ENCODE measurements at places on chromosomes 4 and X. TPM values are rescaled to one million over a fixed set of nuclear protein-coding genes. Genes with fewer than 3 reads are reported as not detected.

VGLL1 gene
- not detected for total RNA-seq

ARX gene
- not detected for total RNA-seq

OTUD6A gene
- not detected for total RNA-seq

FIP1L1 gene
- 89.8 TPM for total RNA-seq

SLC7A11 gene
- total RNA-seq, result 2.1 TPM

ANAPC4 gene
- 35.4 TPM for total RNA-seq

DDIT4L gene
- total RNA-seq, result 7.3 TPM

MID1 gene
- total RNA-seq, result 38.4 TPM

DNA sequence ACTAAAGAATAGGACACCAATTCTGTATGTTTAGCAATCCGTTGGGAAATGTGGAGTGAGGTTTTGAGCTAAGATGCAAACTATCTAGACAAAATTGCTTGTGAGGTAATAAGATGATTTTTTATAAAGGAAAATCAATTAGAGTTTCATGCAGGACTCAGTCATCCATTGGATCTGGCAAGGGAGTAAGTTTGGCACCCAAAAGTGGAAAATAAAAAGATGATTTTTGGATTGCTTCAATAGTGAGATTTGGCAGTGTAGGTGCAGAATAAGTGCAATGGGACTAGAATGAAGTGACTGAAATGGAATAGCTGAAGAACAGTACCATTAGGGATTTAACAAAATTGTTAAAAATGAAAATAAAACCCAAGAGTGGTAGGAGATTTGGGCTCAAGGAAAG is 290.5 kb upstream of the EPHA5 start:
- H3K4me1 ChIP-seq, result no peaks in the 10 kb centered on the region
- DNase-seq, result no peak
- H3K36me3 ChIP-seq, result no peaks in the 10 kb centered on the region
- H3K27me3 ChIP-seq, result no peaks in the 10 kb centered on the region
- no peak overlapping the region for H3K4me3 ChIP-seq

DNA sequence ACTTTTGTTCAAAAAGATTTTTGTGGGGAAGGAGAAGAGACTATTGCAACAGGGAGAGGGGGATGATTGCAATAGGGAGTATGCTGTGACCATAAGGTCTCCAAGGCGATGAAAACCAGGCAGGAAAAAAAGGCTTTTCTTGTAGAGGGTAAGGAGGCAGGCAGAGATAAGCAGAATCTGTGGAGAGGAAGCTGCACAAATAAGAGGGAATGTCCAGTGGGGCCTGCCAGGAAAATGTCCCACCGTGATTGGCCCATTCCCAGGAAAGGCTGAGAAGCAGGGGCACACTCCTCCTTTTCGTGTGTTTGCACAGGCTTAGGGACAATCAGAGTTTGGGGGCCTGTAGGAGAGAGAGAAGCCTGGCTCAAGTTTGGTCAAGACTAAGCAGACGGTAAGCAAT is 29.1 kb downstream of the SPACA5 start:
- no peaks in the 10 kb centered on the region for H3K27me3 ChIP-seq
- H3K4me3 ChIP-seq, result no peak overlapping the region
- no peaks in the 10 kb centered on the region for H3K4me1 ChIP-seq
- DNase-seq, result no peak

DNA sequence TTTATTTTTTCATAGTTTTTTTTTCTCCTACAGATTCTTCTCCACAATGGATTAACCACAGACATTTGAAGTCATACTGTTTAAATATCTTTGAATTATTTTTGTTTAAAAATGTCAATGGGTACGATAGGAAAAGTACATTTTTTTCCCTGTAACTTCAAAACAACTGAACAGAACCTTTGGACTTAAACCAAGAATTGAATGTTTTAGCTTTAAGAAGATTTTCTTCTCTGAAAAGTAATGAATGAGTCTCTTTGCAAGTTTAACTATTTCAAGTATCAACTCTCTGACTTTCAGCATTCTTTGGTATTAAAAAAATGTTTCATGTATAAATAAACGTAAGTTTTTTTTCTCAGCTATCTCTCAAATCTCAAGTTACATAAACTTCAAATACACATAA is 364.3 kb downstream of the FBXO8 start:
- H3K36me3 ChIP-seq, result no peaks in the 10 kb centered on the region
- H3K4me1 ChIP-seq, result no peaks in the 10 kb centered on the region
- DNase-seq, result no peak
- H3K27me3 ChIP-seq, result no peaks in the 10 kb centered on the region
- H3K27ac ChIP-seq, result no peak overlapping the region
- H3K4me3 ChIP-seq, result no peak overlapping the region

DNA sequence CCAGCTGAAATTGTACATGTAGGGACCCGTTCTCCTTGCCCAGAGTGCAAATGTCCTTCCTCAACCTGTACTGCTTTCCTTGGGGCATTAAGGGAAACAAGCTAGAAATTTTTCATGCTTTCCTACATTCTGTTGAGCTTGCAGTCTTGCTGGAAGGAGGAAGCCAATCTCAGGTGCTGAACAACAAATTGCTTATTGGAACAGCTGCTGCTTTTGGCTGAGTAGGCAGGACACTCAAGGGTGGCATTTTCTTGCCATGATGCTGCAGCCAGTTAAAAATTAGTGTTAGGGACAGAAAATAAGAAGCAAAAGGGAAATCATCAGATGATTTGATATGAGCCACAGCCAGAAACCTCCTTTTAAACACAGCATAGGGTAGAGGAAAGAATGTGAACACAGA is 223.7 kb downstream of the QDPR start:
- no peak for DNase-seq
- no peaks in the 10 kb centered on the region for H3K4me1 ChIP-seq
- no peaks in the 10 kb centered on the region for H3K27me3 ChIP-seq

DNA sequence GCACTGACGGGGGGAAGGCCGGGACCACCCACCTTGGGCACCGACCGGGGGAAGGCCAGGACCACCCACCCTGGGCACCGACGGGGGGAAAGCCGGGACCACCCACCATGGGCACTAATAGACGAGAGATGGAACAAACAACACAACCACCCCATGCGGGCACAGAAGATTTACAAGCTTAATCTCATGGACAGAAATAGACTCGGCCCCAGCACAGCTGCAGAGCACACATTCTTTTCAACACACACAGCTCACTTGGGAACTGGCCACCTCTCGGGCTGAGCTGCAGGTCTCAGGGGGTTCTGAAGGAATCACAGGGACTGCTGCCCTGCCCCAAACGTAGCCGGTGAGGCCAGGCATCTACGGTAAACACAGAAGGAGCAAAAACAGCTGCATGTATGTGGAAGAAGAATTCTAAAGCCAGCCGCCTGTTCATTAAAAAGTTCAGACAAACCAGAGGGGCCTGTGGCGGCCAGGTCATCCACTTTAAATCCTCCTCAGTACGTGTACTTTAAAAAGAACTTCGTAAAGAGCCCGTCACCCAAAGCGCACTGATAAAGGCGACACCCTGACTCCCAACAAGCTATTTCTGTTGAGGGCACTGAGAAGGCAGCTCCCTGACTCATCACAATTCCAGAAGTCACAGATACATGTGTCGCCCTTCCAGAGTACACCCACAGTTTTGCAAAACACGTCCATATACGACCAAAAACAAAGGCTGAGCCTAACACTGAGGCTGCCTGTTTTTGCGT is 17.7 kb downstream of the PPP2R3B start:
- H3K36me3 ChIP-seq, result peaks cover 2% of the 10 kb centered on the region
- peaks cover 18% of the 10 kb centered on the region for H3K4me1 ChIP-seq
- peak overlapping the region; percentile 75 for H3K27ac ChIP-seq
- peak; percentile 84 for DNase-seq
- no peaks in the 10 kb centered on the region for H3K27me3 ChIP-seq

DNA sequence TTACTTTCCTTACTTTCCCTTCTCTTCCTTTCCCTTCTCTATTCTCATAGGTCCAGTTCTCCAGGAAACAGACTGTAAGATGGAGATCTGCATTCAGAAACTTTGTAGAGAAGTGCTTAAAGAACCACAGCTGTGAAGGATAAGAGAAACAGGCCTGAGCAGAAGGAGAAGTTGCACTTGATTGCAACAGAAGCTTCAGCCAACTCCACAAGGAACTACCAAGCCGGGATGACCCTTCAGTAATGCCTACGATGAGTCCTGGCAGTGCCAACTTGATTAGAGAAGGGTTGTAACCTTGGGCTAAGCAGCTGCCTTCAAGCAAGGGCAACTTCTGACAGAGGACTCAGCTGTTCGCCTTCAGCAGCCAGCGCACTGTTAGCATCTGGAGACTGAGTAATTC is 413.3 kb upstream of the RASGEF1B start:
- H3K27me3 ChIP-seq, result no peaks in the 10 kb centered on the region
- H3K27ac ChIP-seq, result no peak overlapping the region
- no peaks in the 10 kb centered on the region for H3K36me3 ChIP-seq
- no peaks in the 10 kb centered on the region for H3K4me1 ChIP-seq

GRCh38 chr4:26859762-26860156 is 882 bp upstream of the STIM2 start:
- H3K27me3 ChIP-seq, result no peaks in the 10 kb centered on the region
- no peak for DNase-seq

- peak overlapping the region; percentile 41 for H3K4me3 ChIP-seq
- no peaks in the 10 kb centered on the region for H3K27me3 ChIP-seq
- peak; percentile 7 for DNase-seq
Observed at GRCh38 chr4:169070895-169071218, 60.8 kb upstream of the CBR4 start.

GRCh38 chr4:183303301-183303700 is 16.8 kb downstream of the CLDN22 start:
- H3K27ac ChIP-seq, result no peak overlapping the region
- no peak for DNase-seq
- peaks cover 3% of the 10 kb centered on the region for H3K36me3 ChIP-seq
- no peaks in the 10 kb centered on the region for H3K4me1 ChIP-seq
- H3K27me3 ChIP-seq, result no peaks in the 10 kb centered on the region

DNA sequence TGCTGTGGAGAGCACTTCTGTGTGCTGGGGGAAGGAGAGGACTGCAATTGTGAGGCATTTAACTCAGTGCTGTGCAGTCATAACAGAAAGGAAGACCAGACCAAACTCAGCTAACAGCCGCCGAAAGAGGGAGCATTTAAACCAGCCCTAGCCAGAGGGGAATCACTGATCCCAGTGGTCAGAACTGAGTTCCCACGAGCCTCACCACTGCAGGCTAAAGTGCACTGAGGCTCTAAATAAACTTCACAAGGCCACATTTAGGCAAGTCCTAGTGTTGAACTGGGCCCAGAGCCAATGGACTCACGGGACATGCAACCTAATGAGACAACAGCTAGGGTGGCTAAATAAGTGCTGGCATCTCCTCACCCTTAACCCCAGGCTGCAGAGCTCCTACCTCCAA is 20.4 kb downstream of the IQCM start:
- H3K27me3 ChIP-seq, result no peaks in the 10 kb centered on the region
- DNase-seq, result no peak
- H3K4me3 ChIP-seq, result no peak overlapping the region
- no peaks in the 10 kb centered on the region for H3K4me1 ChIP-seq

GRCh38 chr4:60953826-60954225 is 246.3 kb upstream of the ADGRL3 start:
- no peaks in the 10 kb centered on the region for H3K27me3 ChIP-seq
- H3K4me3 ChIP-seq, result no peak overlapping the region

- H3K4me3 ChIP-seq, result no peak overlapping the region
- DNase-seq, result no peak
- H3K36me3 ChIP-seq, result no peaks in the 10 kb centered on the region
- H3K27ac ChIP-seq, result no peak overlapping the region
- H3K4me1 ChIP-seq, result no peaks in the 10 kb centered on the region
Observed at GRCh38 chr4:87354168-87355102, 31.8 kb upstream of the HSD17B13 start.

GRCh38 chr4:134178706-134179105 is 22.9 kb downstream of the PABPC4L start:
- no peak overlapping the region for H3K27ac ChIP-seq
- no peak overlapping the region for H3K4me3 ChIP-seq
- H3K27me3 ChIP-seq, result no peaks in the 10 kb centered on the region
- no peaks in the 10 kb centered on the region for H3K36me3 ChIP-seq
- no peaks in the 10 kb centered on the region for H3K4me1 ChIP-seq
- no peak for DNase-seq

GRCh38 chr4:161554372-161554990 is 609.3 kb downstream of the FSTL5 start:
- H3K27me3 ChIP-seq, result no peaks in the 10 kb centered on the region
- DNase-seq, result peak; percentile 2
- H3K4me1 ChIP-seq, result peaks cover 11% of the 10 kb centered on the region
- no peaks in the 10 kb centered on the region for H3K36me3 ChIP-seq
- H3K4me3 ChIP-seq, result peak overlapping the region; percentile 28

- DNase-seq, result no peak
- H3K4me3 ChIP-seq, result no peak overlapping the region
- no peaks in the 10 kb centered on the region for H3K36me3 ChIP-seq
- H3K4me1 ChIP-seq, result peaks cover 12% of the 10 kb centered on the region
- H3K27ac ChIP-seq, result no peak overlapping the region
Observed at GRCh38 chr4:89703829-89704590, 133.0 kb downstream of the SNCA start.

DNA sequence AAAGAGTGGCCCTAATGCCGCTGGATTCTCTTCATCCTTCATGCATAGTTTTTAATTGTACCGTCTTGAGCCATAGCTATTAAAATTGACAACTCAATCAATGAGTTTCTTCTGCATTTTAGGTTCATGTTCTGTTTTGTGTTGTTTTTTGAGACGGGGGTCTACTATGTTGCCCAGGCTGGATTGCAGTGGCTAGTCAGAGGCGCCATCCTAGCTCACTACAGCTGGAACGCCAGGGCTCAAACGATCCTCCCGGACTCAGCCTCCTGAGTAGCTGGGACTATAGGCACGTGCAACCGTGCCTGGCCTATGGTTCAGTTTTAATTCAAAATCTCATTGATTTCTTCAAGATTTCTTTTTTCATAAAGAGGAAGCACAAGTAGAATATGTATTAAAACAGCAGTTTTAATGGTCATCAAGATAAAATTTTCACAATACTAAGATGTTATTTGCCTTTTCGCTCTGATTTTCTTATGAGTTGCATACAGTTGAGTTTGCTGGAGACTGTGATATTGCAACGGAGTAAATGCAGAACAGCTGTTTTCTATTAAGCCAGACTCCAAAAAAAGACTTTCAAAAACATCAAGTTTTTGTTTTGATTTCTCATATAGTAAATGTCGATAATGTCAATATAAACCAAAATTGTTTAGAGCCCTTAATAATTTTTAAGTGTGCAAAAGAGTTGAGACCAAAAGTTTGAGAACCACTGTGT is 1.1 kb upstream of the STX18 start:
- DNase-seq, result no peak
- no peaks in the 10 kb centered on the region for H3K27me3 ChIP-seq
- H3K36me3 ChIP-seq, result no peaks in the 10 kb centered on the region
- peak overlapping the region; percentile 93 for H3K4me3 ChIP-seq
- no peak overlapping the region for H3K27ac ChIP-seq

DNA sequence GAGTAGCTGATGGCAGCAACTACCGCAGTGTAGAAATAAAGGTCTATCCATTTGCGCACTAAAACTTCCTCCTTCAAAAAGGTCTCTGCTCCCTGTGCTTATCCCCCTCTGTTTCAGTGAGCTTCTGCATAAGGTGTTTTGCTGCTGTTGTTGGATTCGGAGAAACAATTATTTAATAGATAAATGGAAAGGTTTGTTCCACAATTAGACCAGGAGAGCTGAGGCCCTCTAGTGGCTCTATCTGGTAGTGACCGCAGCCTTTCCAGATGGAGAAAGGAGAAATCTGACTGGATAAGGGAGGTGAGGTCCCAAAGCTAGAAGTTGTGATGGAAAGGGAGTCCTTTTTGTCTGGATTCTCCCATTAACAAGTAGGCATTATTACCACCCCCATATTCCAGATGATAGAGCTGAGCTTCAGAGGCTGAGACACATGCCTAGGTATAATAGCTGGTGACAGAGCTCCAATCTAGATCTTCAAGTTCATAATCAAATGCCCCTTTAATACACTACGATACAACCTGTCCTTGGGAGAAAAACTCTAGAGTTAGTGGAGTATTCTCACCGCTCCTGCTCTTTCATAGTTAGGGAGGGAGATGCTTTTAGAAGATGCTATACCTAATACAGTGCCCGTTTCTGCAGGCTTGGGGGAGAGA is 5.1 kb upstream of the GABRQ start:
- H3K36me3 ChIP-seq, result no peaks in the 10 kb centered on the region
- DNase-seq, result peak; percentile 24
- H3K27ac ChIP-seq, result no peak overlapping the region

Data from SJCRH30 (cell line).